ENCODE measurements at places on chromosomes 6 and 20.

DNA sequence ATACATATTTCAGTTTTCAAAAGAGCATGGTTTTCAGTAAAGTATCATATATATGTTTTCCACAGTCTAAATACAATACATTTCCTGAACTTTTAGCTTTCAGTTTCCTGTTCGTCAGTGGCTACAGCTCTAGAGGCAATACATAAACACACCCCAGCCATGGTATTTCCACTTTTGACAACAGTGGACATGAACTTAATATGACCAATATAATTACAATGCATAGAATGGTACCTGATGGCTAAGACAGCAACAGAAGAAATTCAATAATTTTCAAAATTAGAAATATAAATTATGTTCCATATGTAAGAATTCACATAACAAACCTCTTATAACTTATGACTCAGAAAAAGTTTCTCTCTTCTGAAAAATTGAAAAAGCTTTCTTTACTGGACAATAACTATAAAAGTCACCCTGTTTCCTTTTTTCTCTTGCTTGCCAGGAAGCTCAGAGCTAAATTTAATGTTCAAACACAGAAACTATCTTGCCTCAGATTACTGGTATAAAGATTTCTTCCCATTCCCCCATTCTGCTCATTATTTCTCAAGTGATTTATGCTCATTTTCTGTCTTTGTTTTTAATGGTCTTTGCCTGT lies 19.2 kb downstream of the FKBP5 start:
- no peak for DNase-seq

DNA sequence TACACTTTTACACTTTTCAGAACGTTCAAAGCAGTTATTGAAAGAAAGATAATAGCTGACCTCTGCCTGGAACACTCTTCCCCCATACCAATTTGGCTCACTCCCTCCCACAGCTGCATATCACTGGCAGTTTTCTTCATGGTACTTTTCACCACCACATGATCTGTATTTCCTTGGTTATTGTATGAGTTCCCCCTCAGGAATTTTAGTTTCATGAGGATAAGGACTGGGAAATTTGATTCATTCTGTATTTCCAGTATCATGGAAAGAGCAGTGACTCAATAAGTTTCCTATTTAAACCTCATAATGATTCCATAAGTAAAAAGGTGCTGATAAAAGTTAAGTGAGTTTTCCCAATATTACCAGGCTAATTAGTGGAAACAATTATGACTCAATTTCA lies 16.0 kb downstream of the HTR1B start:
- no peak for DNase-seq

- DNase-seq, result no peak
Observed at GRCh38 chr6:138655828-138656227, 117.7 kb upstream of the CCDC28A start.

- no peak for DNase-seq
Observed at GRCh38 chr20:54190217-54190616, 16.4 kb upstream of the CYP24A1 start.

GRCh38 chr6:11097476-11097875 lies 3.8 kb downstream of the SMIM13 start:
- DNase-seq, result no peak

DNA sequence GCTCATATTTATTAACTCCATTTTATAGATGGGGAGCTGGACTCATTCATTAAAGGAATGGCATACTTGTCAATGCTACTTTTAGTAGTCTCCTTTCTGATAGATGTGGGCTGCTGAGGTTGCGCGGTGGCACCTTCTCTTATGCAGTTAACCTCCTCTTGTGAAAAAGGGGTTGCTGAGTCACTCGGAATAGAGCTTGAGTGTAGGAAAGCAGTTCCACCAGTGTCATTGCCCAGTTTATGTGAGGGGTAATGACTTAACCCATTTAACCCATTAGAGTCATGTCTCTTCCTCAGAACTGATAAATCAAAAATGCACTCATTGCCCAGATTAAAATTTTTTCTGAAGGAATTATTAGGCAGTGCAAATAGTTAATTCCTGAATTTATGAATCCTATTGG lies 6.3 kb downstream of the MAPK14 start:
- DNase-seq, result no peak

DNA sequence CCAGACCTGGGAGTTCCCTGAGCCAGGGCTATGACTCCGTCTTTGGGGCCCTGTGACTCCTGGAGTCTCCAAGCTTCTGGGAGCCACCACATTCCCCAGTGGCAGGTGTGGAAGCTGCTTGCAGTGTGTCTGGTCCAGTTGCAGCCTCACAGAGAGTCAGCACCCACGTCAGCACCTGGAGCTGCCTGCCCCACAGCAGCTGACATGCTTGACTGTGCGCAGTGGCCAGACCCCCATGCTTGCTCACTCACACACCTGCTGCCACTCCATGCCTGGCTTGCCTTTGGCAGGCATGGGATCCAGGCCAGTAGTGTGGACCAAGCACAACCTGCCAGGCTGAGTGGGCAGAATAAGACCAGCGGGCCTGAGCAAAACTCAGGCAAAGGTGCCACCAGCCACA lies 31.0 kb upstream of the ASIP start:
- no peak for DNase-seq

DNA sequence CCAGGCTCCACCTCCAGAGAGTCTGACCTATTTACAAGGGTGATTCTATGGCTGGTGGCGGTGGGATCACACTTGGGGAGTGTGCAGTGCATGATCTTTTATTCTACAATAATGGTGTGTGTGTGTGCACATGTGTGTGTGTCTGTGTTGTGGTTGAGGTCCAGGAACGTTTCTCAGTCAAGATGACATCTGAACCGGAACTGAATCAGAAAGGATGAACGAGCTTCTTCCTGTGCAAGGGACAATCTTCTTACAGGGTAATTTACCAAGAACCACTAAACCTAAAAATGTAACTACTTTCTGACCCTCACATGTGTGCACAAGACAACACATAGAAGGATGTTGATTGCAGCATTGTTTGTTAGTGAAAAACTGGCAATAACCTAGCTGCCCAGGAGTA lies 8.6 kb downstream of the MMP9 start:
- DNase-seq, result no peak

DNA sequence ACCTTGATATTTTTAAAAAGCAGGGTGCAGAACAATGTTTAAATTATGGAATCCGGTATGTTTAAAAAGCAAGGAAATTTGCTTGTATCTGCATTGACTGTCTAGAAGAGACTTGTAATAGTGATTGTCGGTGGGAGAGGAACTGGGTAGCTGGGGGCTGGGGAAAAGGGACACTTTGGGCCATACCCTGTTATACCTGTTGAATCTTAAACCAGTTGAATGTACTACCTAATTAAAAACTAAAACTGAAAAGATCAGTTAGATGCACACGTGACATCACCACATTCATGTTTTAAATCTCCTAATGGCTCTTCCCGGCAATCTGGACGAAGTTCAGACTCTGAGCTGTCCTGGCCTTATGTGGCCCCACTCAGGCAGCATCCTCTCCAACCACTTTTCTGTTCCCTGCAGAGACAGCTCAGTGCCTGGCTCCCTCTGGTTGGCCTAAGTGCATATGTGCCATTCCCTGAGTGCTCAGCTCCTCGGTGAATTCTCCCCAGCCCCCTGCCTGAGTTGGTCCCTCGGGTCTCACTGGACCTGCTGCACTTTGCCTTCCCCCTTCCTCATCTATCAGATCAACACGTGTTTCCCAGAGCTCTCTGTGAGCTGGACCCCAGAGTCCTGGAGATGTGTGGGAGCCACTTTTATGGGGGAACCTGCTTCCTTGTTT lies 36.3 kb downstream of the SLC52A3 start:
- no peak for DNase-seq

GRCh38 chr6:102114402-102114801 lies 720.9 kb downstream of the GRIK2 start:
- no peak for DNase-seq

DNA sequence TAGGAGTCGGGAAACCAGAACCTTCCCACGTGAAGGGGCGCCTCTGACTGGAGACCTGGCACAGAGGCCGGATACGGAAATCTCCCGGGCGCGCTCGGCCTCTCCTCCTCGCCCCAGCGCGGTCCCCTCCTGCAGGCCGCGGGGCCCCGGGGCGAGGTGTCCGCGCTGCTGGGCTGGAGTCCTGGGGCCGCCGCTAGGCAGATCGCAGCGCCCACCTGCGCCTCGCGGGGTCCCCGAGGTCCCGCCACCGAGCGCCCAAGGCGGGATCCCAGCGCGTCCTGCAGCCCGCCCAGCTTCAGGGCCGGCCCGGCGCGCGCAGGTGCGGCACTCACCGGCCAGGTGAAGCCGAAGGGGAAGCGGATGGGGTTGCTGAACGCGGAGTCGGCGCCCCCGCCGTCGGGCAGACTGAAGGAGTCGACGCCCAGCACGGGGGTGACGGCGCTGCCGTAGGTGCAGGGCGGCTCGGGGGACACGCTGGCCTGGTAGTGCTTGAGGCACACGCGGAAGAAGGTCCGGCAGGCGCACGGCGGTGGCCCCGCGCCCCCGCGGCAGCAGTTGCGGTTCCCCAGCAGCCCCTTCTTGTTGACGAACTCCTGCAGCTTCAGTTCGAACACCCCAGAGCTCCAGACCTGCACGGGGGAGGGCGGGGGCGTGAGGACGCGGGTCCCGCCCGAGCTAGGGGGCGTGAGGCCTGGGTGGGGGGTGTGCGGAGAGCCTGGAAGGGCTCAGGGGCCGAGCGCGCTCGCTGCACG lies 1.5 kb downstream of the DLL1 start:
- DNase-seq, result no peak

GRCh38 chr6:42165016-42165415 lies 8.1 kb upstream of the GUCA1A start:
- no peak for DNase-seq

DNA sequence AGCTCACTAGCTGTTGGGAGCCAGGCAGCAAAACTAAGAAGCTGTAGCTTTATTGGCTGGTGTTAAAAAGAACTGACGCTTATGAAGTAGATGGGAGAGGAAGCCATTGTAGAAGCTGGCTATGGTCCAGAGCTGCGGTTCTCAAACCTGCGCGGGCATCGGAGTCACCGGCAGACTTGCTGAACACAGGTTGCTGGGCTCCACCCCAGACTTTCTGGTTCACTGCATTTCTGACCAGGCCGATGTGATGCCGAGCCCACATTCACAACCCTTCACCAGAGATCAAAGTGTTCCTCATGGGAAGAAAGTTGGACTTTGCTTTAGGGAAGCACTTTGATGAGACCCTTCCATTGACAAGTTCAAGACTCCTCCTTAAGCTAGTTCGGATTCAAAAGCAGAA lies 231.6 kb downstream of the QKI start:
- no peak for DNase-seq

GRCh38 chr20:60132827-60133670 lies 174.8 kb downstream of the CDH26 start:
- no peak for DNase-seq
